Chondrocyte (in vitro differentiated cells): ENCODE measurements at places on chromosomes 6 and 20.

DNA sequence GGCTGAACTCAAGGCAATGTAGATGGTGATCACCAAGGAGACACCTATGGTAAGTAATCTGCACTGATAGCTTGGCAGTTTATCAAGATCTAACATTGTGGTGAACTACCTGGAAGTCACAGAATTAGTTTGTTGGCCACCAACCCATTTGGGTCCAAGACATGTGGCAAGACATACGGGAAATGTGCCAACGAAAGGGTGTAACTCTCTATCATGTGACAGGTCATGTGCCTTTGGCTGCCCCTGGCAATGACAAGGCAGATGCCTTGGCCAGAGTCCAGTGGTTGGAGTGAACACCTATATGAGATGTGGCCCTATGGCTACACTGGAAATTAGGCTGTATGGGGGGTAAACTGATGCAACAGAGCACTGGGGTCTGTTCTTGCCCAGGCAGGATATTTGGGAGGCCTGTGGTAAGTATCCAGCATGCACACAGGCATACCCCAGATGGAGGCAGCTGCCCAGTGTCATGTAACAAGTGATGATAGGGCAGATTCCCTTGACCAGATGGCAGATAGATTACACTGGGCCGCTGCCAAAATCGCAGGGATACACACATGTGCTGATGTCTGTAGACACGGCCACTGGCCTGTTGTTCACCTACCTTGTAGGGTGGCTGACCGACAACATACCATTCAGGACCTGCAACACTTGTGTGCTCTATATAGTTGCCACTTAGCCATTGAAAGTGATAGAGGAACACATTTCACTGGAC is 35.5 kb upstream of the HSF2 start:
- DNase-seq = no peak

DNA sequence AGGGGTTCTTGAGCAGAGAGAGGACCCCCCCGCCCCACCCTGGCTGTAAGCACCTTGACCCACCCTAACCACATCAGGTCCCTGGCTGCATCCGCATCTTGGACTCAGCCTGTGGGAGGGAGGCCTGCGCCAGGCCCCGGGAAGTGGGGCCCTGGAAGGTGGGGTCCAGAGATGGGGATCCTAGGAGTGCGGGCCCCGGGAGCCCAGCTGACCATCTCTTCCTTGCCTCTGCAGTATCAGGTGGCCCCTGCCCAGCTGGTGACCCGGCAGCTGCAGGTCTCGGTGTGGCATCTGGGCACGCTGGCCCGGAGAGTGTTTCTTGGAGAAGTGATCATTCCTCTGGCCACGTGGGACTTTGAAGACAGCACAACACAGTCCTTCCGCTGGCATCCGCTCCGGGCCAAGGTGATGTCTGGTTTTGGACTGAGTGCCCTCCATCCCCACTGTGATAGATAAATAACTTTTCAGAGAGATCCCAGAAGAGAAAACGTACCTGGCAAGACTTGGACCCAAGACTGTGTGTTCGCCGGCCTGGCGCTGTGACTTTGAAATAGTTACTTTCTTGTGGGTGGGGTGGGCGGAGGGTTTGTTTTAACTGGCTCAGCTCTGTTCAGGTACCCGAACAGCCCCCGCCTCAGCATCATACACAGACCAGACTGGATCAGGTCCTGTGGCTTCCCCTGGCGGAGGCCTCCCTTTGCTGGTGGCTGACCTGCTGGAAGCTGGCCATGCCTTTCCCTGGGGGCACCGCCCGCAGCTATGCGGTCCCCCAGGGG is 62.0 kb downstream of the EZR start:
- DNase-seq = no peak

DNA sequence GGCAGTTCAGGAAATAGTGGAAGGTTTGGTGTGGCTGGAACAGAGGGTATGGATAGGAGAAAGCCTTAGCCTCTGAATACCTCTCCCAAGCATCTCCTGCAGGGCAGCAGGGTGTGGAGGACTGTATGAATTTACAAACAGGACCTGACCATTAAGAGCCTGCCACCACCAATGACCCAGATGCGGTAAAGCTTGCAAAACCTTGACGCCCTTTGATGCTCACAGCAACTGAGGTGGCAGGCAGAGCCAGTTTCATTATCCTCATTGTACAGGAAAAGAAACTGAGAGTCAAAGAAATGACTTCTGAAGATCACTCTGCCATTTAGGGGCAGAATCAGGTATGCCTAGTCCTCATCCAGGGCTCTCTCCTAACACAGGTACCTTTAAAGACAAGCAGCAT is 2.4 kb downstream of the HM13 start:
- no peak for DNase-seq

GRCh38 chr20:55540486-55540885 is 464.8 kb downstream of the CBLN4 start:
- DNase-seq = no peak

DNA sequence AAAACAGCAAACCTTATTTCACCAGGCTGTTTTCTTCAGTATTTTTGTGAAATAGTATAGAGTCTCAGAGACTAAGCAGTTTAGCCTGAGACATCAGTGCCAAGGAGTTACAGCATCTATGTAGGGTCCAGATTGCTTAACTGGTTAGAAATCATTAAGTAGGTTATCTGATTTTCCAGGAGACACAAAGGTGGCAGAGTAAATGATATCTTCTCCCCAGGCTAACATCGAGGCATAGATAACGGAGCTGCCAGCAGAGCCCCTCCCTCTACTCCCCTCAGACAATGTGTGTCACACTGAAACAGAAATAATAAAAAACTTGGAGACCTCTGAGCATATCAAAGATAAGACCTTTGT is 473.0 kb upstream of the CITED2 start:
- no peak for DNase-seq

DNA sequence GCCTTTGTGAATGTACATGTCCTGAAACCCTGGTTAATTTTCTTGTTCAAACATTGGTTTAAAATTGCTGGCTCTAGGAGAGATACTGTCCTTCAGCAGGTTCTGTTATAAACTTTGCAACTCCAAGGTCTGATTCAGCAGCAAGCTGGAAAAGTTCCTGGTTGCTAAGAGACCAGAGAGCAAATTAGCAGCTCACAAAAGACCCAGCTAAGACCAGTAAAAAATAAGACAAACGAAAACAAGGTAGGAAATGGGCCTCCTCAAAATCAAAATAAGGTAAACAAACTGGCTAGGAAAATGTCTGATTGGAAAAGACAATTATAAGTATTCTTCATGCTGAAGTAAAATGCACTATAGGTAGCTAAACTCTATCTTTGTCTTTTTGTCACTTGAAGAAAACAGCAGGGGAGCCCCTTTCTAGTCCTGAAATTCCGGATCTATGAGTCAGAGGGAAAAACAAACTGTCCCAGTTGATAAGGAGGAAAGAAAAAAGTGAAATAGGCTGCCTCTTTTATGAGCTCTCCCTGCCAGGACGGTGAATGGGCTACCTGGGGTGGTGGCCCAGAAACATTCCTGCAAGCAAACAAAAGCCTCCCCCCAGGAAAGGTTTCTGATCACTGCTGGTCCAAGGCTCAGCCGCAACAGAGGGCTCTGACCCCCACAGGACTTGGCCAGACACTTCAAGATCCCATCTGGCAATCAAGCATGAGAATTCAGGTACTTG is 41.6 kb downstream of the UNC5CL start:
- no peak for DNase-seq

- no peak for DNase-seq
Measured at GRCh38 chr20:13149371-13150105, 71.5 kb upstream of the ISM1 start.
